Body of pancreas (tissue), 4 donors: ENCODE measurements at places on chromosomes 5 and 9. TPM values are rescaled to one million over a fixed set of nuclear protein-coding genes. Genes with fewer than 3 reads are reported as not detected.

STPG3 gene
- not detected for total RNA-seq

DNA sequence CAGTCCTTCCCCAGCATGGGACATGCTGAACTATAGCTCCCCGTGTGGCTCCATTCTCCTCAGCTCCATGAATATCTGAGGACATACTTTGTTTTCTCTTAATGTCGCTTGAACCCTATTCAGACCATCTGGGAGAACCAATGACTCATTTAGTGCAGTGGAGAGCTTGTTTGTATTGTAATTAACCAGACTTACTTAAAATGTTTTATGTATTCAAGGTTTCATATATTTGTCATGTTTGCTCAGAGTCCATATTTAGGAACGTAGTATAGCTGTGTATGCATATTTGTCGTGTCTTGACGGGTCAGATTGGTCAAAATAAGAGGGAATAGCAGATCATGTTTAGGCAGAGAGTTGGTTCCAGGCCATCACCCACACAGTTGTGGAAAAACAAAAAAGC lies 150.1 kb upstream of the NTRK2 start:
- peaks cover 3% of the 10 kb centered on the region for H3K4me1 ChIP-seq
- H3K27me3 ChIP-seq = no peaks in the 10 kb centered on the region
- no peak overlapping the region for H3K4me3 ChIP-seq
- DNase-seq = no peak
- no peaks in the 10 kb centered on the region for H3K36me3 ChIP-seq

MARVELD2 gene
- total RNA-seq = 15.5 TPM

DNA sequence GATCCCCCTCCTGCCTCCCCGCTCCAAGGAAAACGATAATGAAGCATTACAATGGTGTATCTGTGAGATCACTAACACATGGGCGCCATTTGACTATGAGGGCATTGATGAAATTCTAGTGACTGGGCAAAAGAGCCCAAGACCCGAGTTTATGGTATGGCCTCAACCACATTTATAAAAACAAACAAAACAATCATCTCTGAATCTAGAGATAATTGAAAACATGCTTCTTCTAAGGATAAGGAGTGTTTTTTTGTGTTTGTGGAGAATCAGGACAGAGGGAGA lies 100.9 kb upstream of the SEMA6A start:
- H3K36me3 ChIP-seq = no peaks in the 10 kb centered on the region
- H3K4me3 ChIP-seq = no peak overlapping the region
- H3K27me3 ChIP-seq = no peaks in the 10 kb centered on the region
- H3K4me1 ChIP-seq = peaks cover 34% of the 10 kb centered on the region
- DNase-seq = no peak

DNA sequence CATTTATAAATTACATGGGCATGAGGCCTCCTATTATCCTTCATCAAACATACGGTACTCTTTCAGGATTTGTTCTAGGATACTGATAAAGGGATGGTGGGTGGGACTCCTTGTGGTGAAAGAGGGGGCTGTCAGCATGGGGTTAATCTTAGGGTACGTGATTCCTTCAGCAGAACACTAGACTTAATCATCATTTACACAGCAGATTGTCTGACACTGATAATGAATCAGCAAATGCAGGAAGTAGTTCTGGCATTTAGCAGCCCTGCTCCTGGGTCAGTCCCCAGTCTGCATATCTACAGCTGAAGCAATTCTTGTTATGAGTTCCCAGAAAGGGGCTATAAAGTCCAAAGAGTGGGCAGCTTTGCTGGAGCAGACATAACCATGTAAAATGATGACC lies 384.6 kb downstream of the SPOCK1 start:
- no peaks in the 10 kb centered on the region for H3K36me3 ChIP-seq
- no peaks in the 10 kb centered on the region for H3K27me3 ChIP-seq
- peaks cover 21% of the 10 kb centered on the region for H3K4me1 ChIP-seq

- no peaks in the 10 kb centered on the region for H3K27me3 ChIP-seq
- no peak within 1 kb of the TSS for H3K4me3 ChIP-seq
- peak; percentile 70 for DNase-seq
- H3K27ac ChIP-seq = no peak within 1 kb of the TSS
- no peaks in the 10 kb centered on the region for H3K4me1 ChIP-seq
- H3K36me3 ChIP-seq = no peaks in the 10 kb centered on the region
Measured at GRCh38 chr5:157108976-157109375, at the start of gene HAVCR2. Gene HAVCR2 (minus strand): TSS chr5:157109044. CDS start chr5:157108983, 61 bp downstream.

DNA sequence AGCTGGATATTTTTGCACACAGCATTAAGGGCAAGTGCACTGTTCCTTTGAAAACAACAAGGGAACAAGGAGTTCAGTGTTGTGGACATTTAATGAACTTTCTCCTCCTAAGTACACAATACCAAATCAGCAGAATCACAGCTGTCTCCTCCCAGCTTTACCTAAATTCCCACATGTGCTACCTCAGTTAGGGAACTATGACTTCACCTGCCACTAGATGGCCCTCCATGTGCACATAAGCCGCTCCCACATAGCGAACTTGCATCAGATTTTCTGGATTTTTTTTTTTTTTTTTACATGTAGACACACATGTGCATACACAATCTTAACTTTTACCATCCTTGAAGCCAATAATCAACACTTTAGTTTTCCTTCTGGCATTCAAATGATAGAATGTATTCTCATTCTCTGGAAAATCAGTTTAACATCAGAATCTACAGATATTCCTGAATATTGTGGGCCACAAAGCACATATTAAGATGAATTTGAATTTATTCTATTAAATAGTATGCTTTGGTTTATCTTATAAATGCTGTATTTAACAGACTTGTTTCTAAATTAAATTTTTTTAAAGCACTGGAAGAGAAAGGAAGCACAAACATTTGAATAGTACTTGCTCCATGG lies 123.6 kb downstream of the PALM2AKAP2 start:
- no peaks in the 10 kb centered on the region for H3K36me3 ChIP-seq
- no peak overlapping the region for H3K27ac ChIP-seq
- DNase-seq = peak; percentile 65

DNA sequence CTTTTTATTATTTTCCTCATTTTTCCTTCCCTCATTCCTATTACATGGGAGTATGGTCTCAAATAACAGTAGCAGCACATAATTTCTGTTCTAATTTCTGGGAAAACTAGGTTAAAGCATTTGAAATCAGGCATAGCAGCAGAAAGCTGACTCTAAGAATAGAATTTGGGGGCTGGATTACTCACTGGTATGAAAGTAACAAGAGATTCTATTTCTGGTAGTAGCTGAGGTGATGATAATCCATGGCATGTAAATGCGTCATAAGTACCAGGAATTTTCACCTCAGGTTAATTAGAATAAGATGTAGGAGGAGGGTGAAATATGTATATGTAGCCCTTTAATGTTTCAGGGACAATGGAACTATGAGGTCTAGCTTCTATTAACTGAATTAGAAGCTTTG lies 662.0 kb downstream of the PTPRD start:
- no peaks in the 10 kb centered on the region for H3K27me3 ChIP-seq
- H3K27ac ChIP-seq = no peak overlapping the region
- no peak overlapping the region for H3K4me3 ChIP-seq

ENC1 gene
- total RNA-seq = 116 TPM

DNA sequence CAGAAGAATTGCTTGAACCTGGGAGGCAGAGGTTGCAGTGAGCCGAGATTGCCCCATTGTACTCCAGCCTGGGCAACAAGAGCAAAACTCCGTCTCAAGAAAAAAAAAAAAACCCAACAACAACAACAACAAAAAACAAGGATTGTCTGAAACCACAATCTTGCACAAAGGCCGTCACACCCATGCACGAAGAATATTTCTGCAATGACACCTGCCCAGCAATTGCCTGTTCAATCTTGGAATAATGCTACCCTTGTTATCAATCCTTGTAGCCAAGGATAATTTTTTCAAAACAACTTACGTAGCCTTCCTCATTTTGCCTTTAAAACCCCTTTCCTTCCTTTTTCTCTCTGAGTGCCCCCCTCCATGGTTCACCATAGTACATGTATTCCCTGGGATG lies 3.7 kb upstream of the CLTB start:
- H3K4me1 ChIP-seq = peaks cover 14% of the 10 kb centered on the region
- no peak for DNase-seq
- H3K27me3 ChIP-seq = no peaks in the 10 kb centered on the region
- H3K4me3 ChIP-seq = no peak overlapping the region

HAVCR1 gene
- not detected for total RNA-seq
